Spleen (tissue), 13 donors: ENCODE measurements at places on chromosomes 5 and 9. TPM values are rescaled to one million over a fixed set of nuclear protein-coding genes. Genes with fewer than 3 reads are reported as not detected.

DNA sequence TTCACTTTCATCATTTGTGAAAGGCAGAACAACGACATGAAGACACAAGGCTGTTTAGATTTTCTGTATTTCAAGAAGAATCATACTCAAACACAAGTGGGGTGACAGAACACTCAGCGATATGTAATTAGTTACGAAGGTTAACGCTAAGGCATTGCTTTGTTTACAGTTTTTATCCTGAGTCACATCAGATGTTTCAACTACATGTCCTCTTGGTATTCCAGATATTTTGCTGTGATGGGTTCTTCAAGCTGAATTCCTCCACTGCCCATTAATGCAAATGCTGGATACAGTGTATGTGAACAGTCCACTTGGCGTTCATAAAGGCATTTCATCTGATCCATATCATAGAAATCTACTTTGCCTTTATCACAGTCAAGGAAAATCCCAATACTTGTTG, 43.4 kb downstream of the TRIM36 start:
- no peaks in the 10 kb centered on the region for H3K36me3 ChIP-seq
- DNase-seq, result no peak
- H3K27ac ChIP-seq, result no peak overlapping the region
- H3K27me3 ChIP-seq, result no peaks in the 10 kb centered on the region

Gene DMGDH
- polyA plus RNA-seq, result 0.13 TPM

- no peak for DNase-seq
- H3K4me3 ChIP-seq, result no peak overlapping the region
- H3K4me1 ChIP-seq, result no peaks in the 10 kb centered on the region
- no peaks in the 10 kb centered on the region for H3K27me3 ChIP-seq
Measured at GRCh38 chr5:126619781-126620180, 19.0 kb downstream of the PHAX start.

Gene MARCOL
- polyA plus RNA-seq, result not detected

GRCh38 chr9:38371495-38371894, 21.0 kb upstream of the ALDH1B1 start:
- no peaks in the 10 kb centered on the region for H3K36me3 ChIP-seq
- no peak for DNase-seq
- H3K4me3 ChIP-seq, result no peak overlapping the region

- H3K27ac ChIP-seq, result no peak overlapping the region
- DNase-seq, result no peak
- peaks cover 38% of the 10 kb centered on the region for H3K36me3 ChIP-seq
- H3K4me3 ChIP-seq, result no peak overlapping the region
- no peaks in the 10 kb centered on the region for H3K4me1 ChIP-seq
- no peaks in the 10 kb centered on the region for H3K27me3 ChIP-seq
Measured at GRCh38 chr5:78958672-78959445, 26.3 kb downstream of the ARSB start.

- H3K36me3 ChIP-seq, result no peaks in the 10 kb centered on the region
- H3K27me3 ChIP-seq, result no peaks in the 10 kb centered on the region
- H3K27ac ChIP-seq, result peak overlapping the region; percentile 89
- peaks cover 52% of the 10 kb centered on the region for H3K4me1 ChIP-seq
- no peak overlapping the region for H3K4me3 ChIP-seq
Measured at GRCh38 chr9:126328407-126328806, 1.8 kb downstream of the MVB12B start.

GRCh38 chr5:31075981-31076380, 117.5 kb upstream of the CDH6 start:
- no peak for DNase-seq
- no peaks in the 10 kb centered on the region for H3K27me3 ChIP-seq
- no peak overlapping the region for H3K4me3 ChIP-seq
- no peaks in the 10 kb centered on the region for H3K36me3 ChIP-seq
- H3K27ac ChIP-seq, result no peak overlapping the region

Gene SPARC
- 195 TPM for polyA plus RNA-seq

- peaks cover 84% of the 10 kb centered on the region for H3K4me1 ChIP-seq
- H3K36me3 ChIP-seq, result peaks cover 90% of the 10 kb centered on the region
- H3K4me3 ChIP-seq, result no peak overlapping the region
- DNase-seq, result no peak
- peak overlapping the region; percentile 98 for H3K27ac ChIP-seq
Measured at GRCh38 chr5:150404941-150405816, 7.5 kb downstream of the CD74 start.

DNA sequence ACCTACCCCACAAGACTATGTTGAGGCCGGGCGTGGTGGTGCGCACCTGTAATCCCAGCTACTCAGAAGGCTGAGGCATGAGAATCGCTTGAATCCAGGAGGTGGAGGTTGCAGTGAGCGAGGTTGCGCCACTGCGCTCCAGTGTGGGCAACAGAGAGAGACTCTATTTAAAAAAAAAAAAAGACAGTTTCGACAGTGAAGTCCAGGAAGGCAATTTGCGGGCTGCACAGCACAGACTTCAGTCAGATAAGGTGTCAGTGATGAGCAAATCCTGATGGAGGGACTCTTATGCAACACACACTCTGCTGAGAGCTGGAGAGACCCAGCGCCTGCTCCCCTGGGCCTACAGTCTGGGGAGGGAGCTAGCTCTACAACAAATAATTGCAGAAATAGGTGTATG, 14.2 kb downstream of the CCNJL start:
- no peaks in the 10 kb centered on the region for H3K4me1 ChIP-seq
- H3K36me3 ChIP-seq, result no peaks in the 10 kb centered on the region
- no peak overlapping the region for H3K4me3 ChIP-seq

DNA sequence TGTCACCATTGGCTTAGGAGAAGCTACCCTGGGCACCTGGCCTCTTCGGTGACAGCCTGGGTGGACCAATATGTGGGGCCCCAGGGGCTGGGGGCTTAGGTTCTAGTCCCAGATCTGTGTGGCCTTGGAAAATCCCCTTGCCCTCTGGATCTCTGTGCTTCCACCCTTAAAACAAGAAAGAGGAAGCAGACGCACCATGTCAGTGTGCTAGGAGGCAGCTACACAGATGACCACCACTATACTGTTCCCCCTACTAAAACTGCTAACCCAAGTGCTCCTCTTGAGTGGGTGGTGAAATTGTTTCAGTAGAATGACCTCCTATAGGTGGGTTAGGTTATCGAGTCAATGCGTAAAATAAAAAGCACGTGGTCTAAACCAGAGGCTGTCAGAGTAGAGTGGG, 31.0 kb downstream of the AFAP1L1 start:
- H3K4me3 ChIP-seq, result no peak overlapping the region
- no peak overlapping the region for H3K27ac ChIP-seq
- peaks cover 6% of the 10 kb centered on the region for H3K4me1 ChIP-seq
- DNase-seq, result no peak
- H3K36me3 ChIP-seq, result no peaks in the 10 kb centered on the region

DNA sequence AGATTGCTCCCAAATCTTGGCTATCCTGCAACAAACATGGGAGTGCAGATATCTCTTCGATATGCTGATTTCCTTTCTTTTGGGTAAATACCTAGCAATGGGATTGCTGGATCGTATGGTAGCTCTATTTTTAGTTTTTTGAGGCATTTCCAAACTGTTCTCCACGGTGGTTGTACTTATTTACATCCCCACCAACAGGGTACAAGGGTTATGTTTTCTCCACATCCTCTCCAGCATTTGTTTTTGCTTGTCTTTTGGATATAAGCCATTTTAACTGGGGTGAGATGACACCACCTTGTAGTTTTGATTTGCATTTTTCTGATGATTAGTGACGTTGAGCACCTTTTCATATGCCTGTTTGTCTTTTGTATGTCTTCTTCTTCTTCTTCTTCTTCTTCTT, 20.3 kb downstream of the CTSL start:
- H3K36me3 ChIP-seq, result no peaks in the 10 kb centered on the region
- H3K4me1 ChIP-seq, result no peaks in the 10 kb centered on the region
- no peaks in the 10 kb centered on the region for H3K27me3 ChIP-seq
- DNase-seq, result no peak

- H3K27ac ChIP-seq, result no peak overlapping the region
- H3K4me3 ChIP-seq, result no peak overlapping the region
- H3K4me1 ChIP-seq, result no peaks in the 10 kb centered on the region
- no peaks in the 10 kb centered on the region for H3K36me3 ChIP-seq
- no peaks in the 10 kb centered on the region for H3K27me3 ChIP-seq
Measured at GRCh38 chr5:153222936-153223335, 267.5 kb upstream of the GRIA1 start.

Gene SLC22A4
- 1.7 TPM for polyA plus RNA-seq

Gene PCDH12
- 5.2 TPM for polyA plus RNA-seq

DNA sequence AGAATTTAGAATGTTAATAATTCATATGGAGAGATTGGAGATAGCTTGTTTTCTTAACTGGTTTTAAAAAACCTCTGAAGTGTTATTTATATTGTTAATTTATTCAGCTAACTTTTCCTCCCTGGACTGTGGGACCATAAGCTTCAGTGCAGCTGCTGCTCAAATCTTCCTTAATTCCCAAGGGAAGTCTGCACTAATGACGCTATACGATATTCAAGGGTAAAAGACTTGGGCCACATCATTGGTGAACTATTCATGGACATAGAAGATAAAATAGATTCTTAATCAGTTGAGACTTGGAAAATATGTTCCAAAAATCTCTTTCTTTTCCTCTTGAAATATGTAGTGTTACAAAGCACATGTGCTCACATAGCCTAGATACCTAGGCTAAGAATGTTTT, 31.1 kb upstream of the GAS1 start:
- no peak overlapping the region for H3K27ac ChIP-seq
- H3K36me3 ChIP-seq, result no peaks in the 10 kb centered on the region
- no peak overlapping the region for H3K4me3 ChIP-seq
- no peaks in the 10 kb centered on the region for H3K4me1 ChIP-seq
- H3K27me3 ChIP-seq, result no peaks in the 10 kb centered on the region
- DNase-seq, result no peak

- H3K27ac ChIP-seq, result no peak overlapping the region
- H3K4me1 ChIP-seq, result peaks cover 11% of the 10 kb centered on the region
- no peak overlapping the region for H3K4me3 ChIP-seq
- peaks cover 9% of the 10 kb centered on the region for H3K27me3 ChIP-seq
Measured at GRCh38 chr5:180162304-180162661, 46.7 kb downstream of the RASGEF1C start.

DNA sequence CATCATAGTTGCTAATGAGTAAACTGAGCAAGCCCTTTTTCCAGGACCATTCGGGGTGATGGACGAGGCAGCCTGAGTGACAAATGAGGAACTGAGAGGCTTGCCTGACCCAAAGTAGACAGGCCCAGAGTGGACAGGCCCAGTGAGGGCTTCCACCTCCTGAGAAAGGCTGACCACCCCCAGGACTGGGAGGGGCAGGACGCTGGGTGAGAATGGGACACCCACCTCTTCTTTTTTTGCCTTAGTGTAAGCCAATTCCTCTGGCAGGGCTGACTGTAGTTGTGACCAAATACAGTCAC, 68.3 kb downstream of the MACROH2A1 start:
- DNase-seq, result no peak
- no peaks in the 10 kb centered on the region for H3K4me1 ChIP-seq
- no peak overlapping the region for H3K27ac ChIP-seq
- H3K36me3 ChIP-seq, result peaks cover 66% of the 10 kb centered on the region

DNA sequence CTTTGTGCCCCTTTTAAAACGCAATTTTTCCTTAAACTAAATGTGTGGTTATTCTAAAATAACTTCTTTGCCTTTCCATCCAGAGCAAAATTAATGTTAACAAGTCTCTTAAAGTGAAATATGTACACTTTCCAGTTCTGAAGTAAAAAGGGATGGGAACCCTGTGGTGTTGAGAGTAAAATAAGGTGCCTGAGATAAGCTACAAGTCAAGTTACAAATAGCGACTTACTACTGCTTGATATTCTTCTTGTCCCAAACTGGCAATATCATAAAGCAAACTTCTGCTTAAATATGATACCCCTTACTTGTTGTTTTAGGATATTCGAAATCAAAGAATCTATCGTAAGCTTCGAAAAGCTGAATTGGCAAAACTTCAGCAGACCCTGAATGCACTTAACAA, 18.3 kb upstream of the F2R start:
- H3K27me3 ChIP-seq, result no peaks in the 10 kb centered on the region
- peaks cover 21% of the 10 kb centered on the region for H3K4me1 ChIP-seq
- H3K27ac ChIP-seq, result no peak overlapping the region
- no peak for DNase-seq
- peaks cover 84% of the 10 kb centered on the region for H3K36me3 ChIP-seq
- H3K4me3 ChIP-seq, result no peak overlapping the region

DNA sequence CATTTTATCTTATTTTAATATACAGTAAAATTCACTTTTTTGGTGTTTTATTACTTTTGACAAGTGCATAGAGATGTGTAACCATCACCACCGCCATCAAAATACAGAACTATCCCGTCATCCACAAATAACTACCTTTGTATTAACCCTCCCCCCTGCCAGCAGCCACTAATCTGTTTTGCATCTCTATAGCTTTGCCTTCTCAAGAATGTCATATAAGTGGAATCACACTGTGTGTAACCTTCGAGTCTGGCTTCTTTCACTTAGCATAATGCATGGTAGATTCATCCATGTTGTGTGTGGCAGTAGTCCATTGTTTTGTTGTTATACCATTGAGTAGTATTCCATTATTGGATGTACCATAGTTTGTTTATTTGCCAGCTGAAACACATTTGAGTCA, 98.8 kb downstream of the BOD1 start:
- no peaks in the 10 kb centered on the region for H3K27me3 ChIP-seq
- H3K4me1 ChIP-seq, result no peaks in the 10 kb centered on the region
- H3K27ac ChIP-seq, result no peak overlapping the region
- DNase-seq, result no peak
- no peaks in the 10 kb centered on the region for H3K36me3 ChIP-seq
- no peak overlapping the region for H3K4me3 ChIP-seq

Gene AGXT2
- polyA plus RNA-seq, result not detected

GRCh38 chr9:103319979-103320378, 324.8 kb downstream of the CYLC2 start:
- no peaks in the 10 kb centered on the region for H3K27me3 ChIP-seq
- no peak overlapping the region for H3K4me3 ChIP-seq
- H3K36me3 ChIP-seq, result no peaks in the 10 kb centered on the region
- H3K4me1 ChIP-seq, result no peaks in the 10 kb centered on the region
- no peak overlapping the region for H3K27ac ChIP-seq
- no peak for DNase-seq

DNA sequence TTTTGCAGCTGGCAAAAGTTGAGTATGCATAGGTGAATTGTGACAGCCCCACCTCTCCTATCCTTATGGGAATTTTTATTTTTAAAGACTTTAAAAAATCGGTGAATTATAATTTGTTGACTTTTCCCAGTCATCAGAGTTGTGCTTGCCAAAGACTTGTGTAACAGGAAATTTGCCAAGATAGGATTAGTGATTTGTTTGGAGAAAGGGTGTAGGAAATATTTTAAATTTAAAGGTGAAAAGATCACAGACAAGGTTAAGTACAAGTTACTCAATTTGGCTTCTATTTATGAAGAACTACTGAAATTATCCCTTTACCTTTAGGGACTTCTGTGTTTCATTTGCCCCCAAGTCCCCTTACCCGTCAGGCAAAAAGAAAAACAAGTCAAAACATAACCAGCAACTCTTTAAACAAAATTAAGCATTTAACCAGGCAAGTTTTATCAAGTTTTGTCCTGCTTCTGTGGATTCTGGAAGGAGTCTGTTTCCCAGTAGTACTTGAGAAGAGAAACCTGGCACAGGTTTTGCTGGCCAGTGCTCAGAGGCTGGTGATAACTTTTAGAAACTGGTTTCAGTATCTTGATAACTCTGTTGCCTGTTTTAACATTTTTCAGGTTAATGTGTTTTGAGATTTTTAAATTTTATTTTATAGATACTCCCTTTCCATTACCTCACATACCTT, 285.4 kb downstream of the MAST4 start:
- H3K36me3 ChIP-seq, result no peaks in the 10 kb centered on the region
- no peak overlapping the region for H3K27ac ChIP-seq
- DNase-seq, result no peak
- no peaks in the 10 kb centered on the region for H3K4me1 ChIP-seq

Gene TSLP
- polyA plus RNA-seq, result 0.35 TPM
